ENCODE measurements at places on chromosomes 5 and 9. TPM values are rescaled to one million over a fixed set of nuclear protein-coding genes. Genes with fewer than 3 reads are reported as not detected.

HBEGF gene
- 5.4 TPM for polyA plus RNA-seq

PRKACG gene
- not detected for polyA plus RNA-seq

DNA sequence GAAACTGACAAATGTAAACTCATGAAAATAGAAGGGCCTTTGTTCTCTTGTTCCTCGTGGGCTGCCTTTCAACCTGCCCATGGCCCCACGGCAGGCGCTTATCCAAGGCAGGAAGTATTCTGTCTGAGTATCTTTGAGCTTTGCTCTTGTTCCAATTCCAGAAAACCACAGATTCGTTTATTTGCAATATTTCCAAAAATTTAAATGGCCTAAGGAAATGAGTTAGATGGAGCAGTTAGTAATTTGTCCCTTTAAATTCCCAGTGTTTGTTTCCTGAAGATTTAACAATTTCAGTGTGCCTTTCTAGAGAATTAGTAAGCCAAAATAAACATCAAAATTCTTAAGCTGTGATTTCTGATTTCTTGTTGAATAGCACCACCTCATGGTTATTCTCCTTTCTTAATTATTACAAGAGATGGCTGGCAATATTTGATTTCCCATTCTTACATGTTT lies 299.4 kb upstream of the RASA1 start:
- H3K36me3 ChIP-seq, result no peaks in the 10 kb centered on the region
- no peak overlapping the region for H3K4me3 ChIP-seq
- H3K27me3 ChIP-seq, result no peaks in the 10 kb centered on the region
- H3K27ac ChIP-seq, result no peak overlapping the region

GRCh38 chr9:61634192-61634591 lies 444.4 kb downstream of the SPATA31A7 start:
- no peak overlapping the region for H3K4me3 ChIP-seq
- no peaks in the 10 kb centered on the region for H3K36me3 ChIP-seq
- no peaks in the 10 kb centered on the region for H3K27me3 ChIP-seq
- no peaks in the 10 kb centered on the region for H3K4me1 ChIP-seq

GRCh38 chr5:109923205-109923604 lies 233.5 kb downstream of the MAN2A1 start:
- H3K36me3 ChIP-seq, result no peaks in the 10 kb centered on the region
- no peaks in the 10 kb centered on the region for H3K4me1 ChIP-seq
- no peak for DNase-seq

CAMK4 gene
- 0.60 TPM for polyA plus RNA-seq

GRCh38 chr5:145978171-145978570 lies 41.8 kb downstream of the SH3RF2 start:
- H3K27ac ChIP-seq, result no peak overlapping the region
- no peaks in the 10 kb centered on the region for H3K4me1 ChIP-seq
- no peak overlapping the region for H3K4me3 ChIP-seq
- DNase-seq, result no peak
- no peaks in the 10 kb centered on the region for H3K36me3 ChIP-seq
- H3K27me3 ChIP-seq, result no peaks in the 10 kb centered on the region

PCA3 gene
- polyA plus RNA-seq, result not detected

PHYHD1 gene
- polyA plus RNA-seq, result 13.2 TPM

GRCh38 chr5:116409591-116410296 lies 164.9 kb downstream of the SEMA6A start:
- no peak overlapping the region for H3K4me3 ChIP-seq
- no peak overlapping the region for H3K27ac ChIP-seq
- H3K36me3 ChIP-seq, result no peaks in the 10 kb centered on the region

Measured in sigmoid colon (tissue), 7 donors.